ENCODE measurements at places on chromosomes 6 and 20. TPM values are rescaled to one million over a fixed set of nuclear protein-coding genes. Genes with fewer than 3 reads are reported as not detected.

Gene EFCAB8
- polyA plus RNA-seq = not detected

Gene KHDC1L
- polyA plus RNA-seq = not detected

Gene PRICKLE4
- not detected for polyA plus RNA-seq

Gene HLA-DOB
- 0.43 TPM for polyA plus RNA-seq

Gene SLC35B2
- polyA plus RNA-seq = 31.9 TPM

Gene ALDH8A1
- 0.25 TPM for polyA plus RNA-seq

Gene ISM1
- 0.49 TPM for polyA plus RNA-seq

Gene SLC22A2
- polyA plus RNA-seq = not detected

Gene PACRG
- not detected for polyA plus RNA-seq

Gene TUBB2B
- polyA plus RNA-seq = 0.20 TPM

Gene KIF16B
- polyA plus RNA-seq = 3.8 TPM

Gene EDN1
- polyA plus RNA-seq = not detected

Gene WFDC2
- polyA plus RNA-seq = 0.33 TPM

Gene ULBP3
- polyA plus RNA-seq = 0.40 TPM

Gene OXT
- polyA plus RNA-seq = 0.91 TPM

Gene CDH4
- polyA plus RNA-seq = 0.10 TPM

Gene PRDM13
- polyA plus RNA-seq = not detected

Gene BTN1A1
- not detected for polyA plus RNA-seq

Gene CBLN4
- not detected for polyA plus RNA-seq

Gene CGAS
- polyA plus RNA-seq = 1.9 TPM

Gene DDO
- not detected for polyA plus RNA-seq

Gene AVP
- not detected for polyA plus RNA-seq

Gene GSTA1
- polyA plus RNA-seq = not detected

Gene HS3ST5
- not detected for polyA plus RNA-seq

Gene LRFN2
- polyA plus RNA-seq = not detected

Gene HFE
- polyA plus RNA-seq = 3.8 TPM

Gene CDC5L
- 14.9 TPM for polyA plus RNA-seq

Gene VARS1
- polyA plus RNA-seq = 30.3 TPM

Gene MUC22
- polyA plus RNA-seq = not detected

Gene RIPOR3
- 0.53 TPM for polyA plus RNA-seq

Gene LHFPL5
- not detected for polyA plus RNA-seq
